Fibroblast of mammary gland (primary cell): ENCODE measurements at places on chromosomes 7 and 10.

- peak; percentile 64 for DNase-seq
Measured at GRCh38 chr7:2812114-2812487, 32.0 kb downstream of the GNA12 start.

GRCh38 chr7:135666846-135667245 lies 4.5 kb downstream of the STMP1 start:
- DNase-seq: no peak

GRCh38 chr7:141559961-141560360 lies 8.8 kb downstream of the AGK start:
- DNase-seq: no peak

- peak; percentile 71 for DNase-seq
Measured at GRCh38 chr7:81616951-81617350, 152.9 kb downstream of the HGF start.

DNA sequence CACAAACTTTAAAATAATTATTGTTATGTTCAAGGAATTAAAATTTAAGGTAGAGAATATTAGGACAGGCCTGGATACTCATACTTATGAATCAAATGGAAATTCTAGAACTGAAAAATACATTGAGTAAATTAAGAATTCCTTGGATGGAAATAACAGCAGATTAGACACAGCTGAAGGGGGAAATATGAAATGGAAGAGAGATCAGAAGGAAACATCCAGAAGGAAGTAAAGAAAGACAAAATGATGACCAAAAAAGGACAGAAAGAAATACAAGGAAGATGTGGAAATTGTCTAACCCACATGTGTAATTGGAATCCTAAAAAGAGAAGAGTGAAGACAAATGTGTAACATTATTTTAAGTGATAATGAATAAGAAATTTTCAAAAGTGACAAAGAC lies 128.9 kb downstream of the ATRNL1 start:
- DNase-seq: no peak

- no peak for DNase-seq
Measured at GRCh38 chr10:77618117-77618516, 19.5 kb downstream of the KCNMA1 start.
